Stomach (tissue), 19 donors: ENCODE measurements at places on chromosomes 4 and X. TPM values are rescaled to one million over a fixed set of nuclear protein-coding genes. Genes with fewer than 3 reads are reported as not detected.

- peaks cover 16% of the 10 kb centered on the region for H3K4me1 ChIP-seq
- DNase-seq: no peak
- H3K27me3 ChIP-seq: no peaks in the 10 kb centered on the region
- H3K27ac ChIP-seq: no peak overlapping the region
- no peaks in the 10 kb centered on the region for H3K36me3 ChIP-seq
- no peak overlapping the region for H3K4me3 ChIP-seq
Measured at GRCh38 chr4:77623091-77623490, 17.5 kb downstream of the CXCL13 start.

- no peaks in the 10 kb centered on the region for H3K36me3 ChIP-seq
- no peaks in the 10 kb centered on the region for H3K27me3 ChIP-seq
- H3K4me1 ChIP-seq: no peaks in the 10 kb centered on the region
- no peak overlapping the region for H3K4me3 ChIP-seq
- no peak for DNase-seq
- H3K27ac ChIP-seq: no peak overlapping the region
Measured at GRCh38 chr4:181085557-181085956, 1157.6 kb upstream of the TENM3 start.

DNA sequence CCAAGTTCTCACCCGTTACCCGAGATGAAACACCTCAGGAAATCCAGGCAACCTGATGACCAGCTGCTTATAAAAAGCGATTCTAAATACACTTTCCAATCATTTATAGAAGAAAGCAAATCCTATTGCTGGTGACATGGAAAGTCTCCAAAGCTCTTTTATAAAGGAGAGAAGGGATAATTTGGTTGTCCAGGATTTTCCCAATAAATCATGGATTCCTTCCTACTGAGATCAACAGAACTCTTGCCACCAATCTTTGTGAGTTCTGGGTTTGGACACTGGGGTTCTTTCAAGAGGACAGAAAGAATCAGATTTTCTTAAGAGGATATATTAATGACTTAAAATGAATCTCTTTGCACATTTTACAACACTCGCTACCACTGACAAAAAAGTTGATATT, 24.7 kb upstream of the SOD3 start:
- H3K4me1 ChIP-seq: no peaks in the 10 kb centered on the region
- H3K27ac ChIP-seq: peak overlapping the region; percentile 29
- no peak for DNase-seq
- H3K36me3 ChIP-seq: no peaks in the 10 kb centered on the region
- no peaks in the 10 kb centered on the region for H3K27me3 ChIP-seq

LUZP4 gene
- total RNA-seq: not detected

HSFX2 gene
- total RNA-seq: 1.7 TPM

- H3K27me3 ChIP-seq: no peaks in the 10 kb centered on the region
- no peak for DNase-seq
- H3K4me1 ChIP-seq: peaks cover 26% of the 10 kb centered on the region
- H3K27ac ChIP-seq: peak overlapping the region; percentile 63
Measured at GRCh38 chr4:30757357-30757756, 37.2 kb downstream of the PCDH7 start.

STAP1 gene
- total RNA-seq: not detected

GRCh38 chr4:126750723-126751122, 882.0 kb upstream of the INTU start:
- no peak overlapping the region for H3K4me3 ChIP-seq
- no peaks in the 10 kb centered on the region for H3K27me3 ChIP-seq
- no peak overlapping the region for H3K27ac ChIP-seq
- no peaks in the 10 kb centered on the region for H3K4me1 ChIP-seq

USP9X gene
- 49.6 TPM for total RNA-seq

GRCh38 chr4:53579826-53580225, 11.5 kb downstream of the LNX1 start:
- H3K27ac ChIP-seq: no peak overlapping the region
- H3K4me3 ChIP-seq: no peak overlapping the region
- peaks cover 23% of the 10 kb centered on the region for H3K4me1 ChIP-seq
- no peaks in the 10 kb centered on the region for H3K36me3 ChIP-seq
- H3K27me3 ChIP-seq: no peaks in the 10 kb centered on the region

DNA sequence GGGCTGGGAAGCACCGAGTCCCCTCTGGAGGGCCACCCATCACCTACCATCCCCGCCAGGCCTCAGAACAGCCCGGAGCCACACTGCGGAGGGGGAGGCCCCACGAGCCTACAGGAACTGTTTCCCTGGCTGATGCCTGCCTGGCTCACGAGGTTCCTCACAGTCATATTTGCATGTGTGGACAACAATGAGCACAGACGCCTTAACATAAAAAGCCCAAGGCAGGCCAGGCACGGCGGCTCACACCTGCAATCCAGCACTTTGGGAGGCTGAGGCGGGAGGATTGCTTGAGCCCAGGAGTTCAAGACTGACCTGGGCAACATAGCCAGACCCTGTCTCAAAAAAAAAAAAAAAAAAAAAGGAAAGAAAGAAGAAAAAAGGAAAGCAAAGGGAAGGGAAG, 125.9 kb downstream of the FAM53A start:
- no peak for DNase-seq
- no peaks in the 10 kb centered on the region for H3K36me3 ChIP-seq
- no peak overlapping the region for H3K27ac ChIP-seq
- H3K4me3 ChIP-seq: no peak overlapping the region

DNA sequence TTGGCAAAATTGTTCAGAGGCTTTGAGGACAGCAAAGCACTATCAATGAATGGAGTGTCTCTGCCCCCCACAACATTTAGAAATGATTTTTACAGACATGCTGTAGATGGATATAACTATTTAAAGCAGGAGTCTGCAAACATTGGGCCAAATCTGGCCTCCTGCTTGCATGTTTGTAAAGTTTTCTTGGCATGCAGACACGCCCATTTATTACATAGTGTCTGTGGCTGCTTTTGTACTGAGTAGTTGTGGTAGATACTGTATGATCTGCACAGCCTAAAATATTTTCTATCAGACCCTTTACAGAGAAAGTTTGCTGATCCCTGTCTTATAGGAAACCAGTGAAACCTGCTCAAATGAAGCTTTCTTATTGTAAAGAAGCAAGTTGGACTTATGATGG, 45.5 kb upstream of the PHEX start:
- no peaks in the 10 kb centered on the region for H3K36me3 ChIP-seq
- H3K27me3 ChIP-seq: no peaks in the 10 kb centered on the region
- no peak overlapping the region for H3K4me3 ChIP-seq
- no peak overlapping the region for H3K27ac ChIP-seq

DNA sequence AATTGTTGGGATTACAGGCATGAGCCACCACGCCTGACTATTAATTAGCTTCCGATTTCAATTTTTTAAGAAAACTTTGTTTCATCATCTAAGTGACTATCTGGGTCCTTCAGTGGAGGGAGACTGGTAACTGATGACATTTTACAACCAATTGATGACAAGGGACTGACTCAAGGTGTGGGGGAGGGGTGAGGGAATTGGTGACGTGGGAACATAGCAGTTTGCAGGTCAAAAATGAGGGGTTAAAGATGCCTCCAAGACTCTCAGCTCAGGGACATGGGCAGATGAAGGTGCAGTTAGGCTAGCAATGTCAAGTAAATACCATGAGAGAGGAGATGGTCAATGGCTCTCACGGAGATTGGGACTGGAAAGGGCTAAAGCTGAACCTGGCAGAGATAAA, 5.7 kb upstream of the FAM9C start:
- H3K27ac ChIP-seq: no peak overlapping the region
- H3K4me1 ChIP-seq: no peaks in the 10 kb centered on the region
- no peak for DNase-seq
- H3K36me3 ChIP-seq: no peaks in the 10 kb centered on the region
- H3K4me3 ChIP-seq: no peak overlapping the region
- H3K27me3 ChIP-seq: no peaks in the 10 kb centered on the region

KIAA1210 gene
- not detected for total RNA-seq

GRCh38 chr4:152937336-152938236, 1.5 kb downstream of the FHDC1 start:
- peak; percentile 45 for DNase-seq
- H3K4me1 ChIP-seq: peaks cover 36% of the 10 kb centered on the region
- H3K27ac ChIP-seq: peak overlapping the region; percentile 90
- H3K36me3 ChIP-seq: no peaks in the 10 kb centered on the region
- H3K27me3 ChIP-seq: peaks cover 51% of the 10 kb centered on the region

DNA sequence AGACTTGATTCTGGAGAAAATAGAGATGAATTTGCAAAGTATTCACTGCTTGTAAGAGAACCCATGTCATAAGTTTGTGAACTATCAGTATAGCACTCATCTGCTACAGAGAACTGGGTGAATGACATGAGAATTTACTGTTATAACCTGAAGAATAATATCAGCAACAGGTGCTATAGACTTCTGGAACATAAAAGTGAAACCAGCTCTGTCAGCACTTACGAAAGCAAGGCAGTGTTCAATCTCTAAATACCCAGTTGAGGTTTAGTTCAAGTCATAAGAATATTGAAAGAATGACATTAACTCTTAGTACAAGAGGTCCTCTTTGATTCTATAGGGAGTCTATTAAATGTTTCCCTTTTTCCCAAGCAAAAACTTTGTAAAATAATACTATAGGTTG, 232.9 kb upstream of the ANKRD50 start:
- no peak overlapping the region for H3K27ac ChIP-seq
- no peak overlapping the region for H3K4me3 ChIP-seq
- peaks cover 11% of the 10 kb centered on the region for H3K4me1 ChIP-seq
- no peak for DNase-seq

TLR10 gene
- total RNA-seq: not detected

DNA sequence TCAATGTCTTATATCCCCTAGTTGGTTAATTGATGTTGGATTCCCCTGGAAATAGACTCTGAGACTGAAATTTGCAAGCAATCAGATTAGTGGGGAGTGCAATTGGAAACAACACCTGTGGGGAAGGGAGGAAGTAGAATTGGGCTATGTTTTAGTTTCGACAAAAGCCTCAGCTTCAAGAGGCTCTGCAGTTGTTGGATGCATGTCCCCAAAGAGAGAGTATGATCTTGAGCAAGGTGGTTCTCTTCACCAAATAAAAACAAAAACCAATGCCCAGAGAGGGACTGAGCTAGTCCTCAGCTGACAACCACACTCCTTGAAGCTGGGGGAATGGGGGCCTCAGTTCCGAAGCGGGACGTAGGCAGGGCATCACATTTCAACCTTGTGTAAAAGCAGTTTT, 77.1 kb downstream of the PRKG2 start:
- no peak overlapping the region for H3K27ac ChIP-seq
- H3K27me3 ChIP-seq: no peaks in the 10 kb centered on the region
- no peak for DNase-seq
- H3K36me3 ChIP-seq: no peaks in the 10 kb centered on the region
- no peak overlapping the region for H3K4me3 ChIP-seq

DNA sequence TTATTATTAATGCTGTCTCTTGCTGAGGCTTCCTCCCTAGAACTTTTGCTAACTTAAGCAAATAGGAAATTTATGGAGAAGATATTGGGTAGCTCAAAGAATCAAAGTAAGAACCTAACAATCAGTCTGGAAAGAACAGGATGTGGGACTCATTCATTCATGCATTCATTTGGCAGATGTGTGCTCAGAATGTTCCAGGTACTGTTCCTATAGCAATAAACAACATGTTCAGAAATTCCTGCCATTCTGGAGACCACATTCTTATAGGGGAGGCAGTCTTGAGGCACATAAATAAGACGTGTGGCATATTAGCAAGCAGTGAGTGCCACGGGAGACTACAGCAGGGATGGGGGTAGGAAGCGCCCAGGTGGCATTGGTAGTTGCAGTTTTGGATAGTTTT, 5.0 kb downstream of the GRK4 start:
- no peaks in the 10 kb centered on the region for H3K27me3 ChIP-seq
- H3K27ac ChIP-seq: no peak overlapping the region
- DNase-seq: no peak

DNA sequence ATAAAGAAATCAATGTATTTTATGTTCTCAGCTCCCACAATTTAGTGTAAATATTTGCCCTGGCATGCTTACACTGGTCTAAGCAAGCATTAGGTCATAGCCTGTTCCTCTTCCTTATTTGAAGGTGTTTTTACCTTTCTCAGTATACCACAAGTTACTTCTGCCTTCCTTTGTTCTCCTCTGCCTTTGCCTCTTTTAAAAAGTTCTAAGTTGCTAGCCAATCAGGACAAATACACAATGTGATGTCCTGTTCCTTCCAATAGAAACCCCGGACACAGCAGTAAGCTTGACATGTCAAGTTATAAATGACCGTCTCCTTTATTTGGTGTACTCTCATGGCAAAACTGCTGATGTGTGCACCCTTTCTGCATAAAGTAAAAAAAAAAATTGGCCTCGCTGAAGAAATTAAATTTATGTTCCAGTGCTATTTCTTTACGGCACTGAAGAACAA, 49.4 kb downstream of the UGT2B10 start:
- no peaks in the 10 kb centered on the region for H3K36me3 ChIP-seq
- no peak for DNase-seq
- H3K4me1 ChIP-seq: no peaks in the 10 kb centered on the region
- no peaks in the 10 kb centered on the region for H3K27me3 ChIP-seq
- H3K27ac ChIP-seq: peak overlapping the region; percentile 76
